ENCODE measurements at places on chromosomes 5 and 9. TPM values are rescaled to one million over a fixed set of nuclear protein-coding genes. Genes with fewer than 3 reads are reported as not detected.

- no peak for DNase-seq
- no peaks in the 10 kb centered on the region for H3K36me3 ChIP-seq
- H3K27me3 ChIP-seq, result peaks cover 18% of the 10 kb centered on the region
- no peaks in the 10 kb centered on the region for H3K4me1 ChIP-seq
- no peak overlapping the region for H3K27ac ChIP-seq
- H3K4me3 ChIP-seq, result no peak overlapping the region
These were observed 192.9 kb downstream of the RAB3C start for GRCh38 chr5:58775701-58776262.

Gene SLC27A6
- total RNA-seq, result not detected

DNA sequence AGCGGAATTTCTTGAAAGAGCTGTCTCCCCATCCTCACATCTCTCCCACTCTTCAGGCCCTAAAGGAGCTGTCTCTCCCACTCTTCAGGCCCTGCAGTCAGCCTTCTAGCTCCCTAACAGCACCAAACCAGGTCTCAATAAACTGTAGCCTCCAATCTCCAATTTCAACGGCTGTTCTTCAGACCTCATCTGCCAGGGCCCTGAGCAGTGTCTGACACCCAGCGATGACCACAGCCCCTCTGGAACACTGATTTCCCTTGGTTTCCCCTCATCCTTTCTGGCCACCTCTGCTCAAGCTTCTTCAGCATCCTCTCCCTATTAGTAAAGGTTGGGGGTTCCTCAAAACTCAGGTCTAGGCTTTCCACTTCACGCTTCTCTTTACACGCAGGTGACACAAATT is 1.6 kb upstream of the P4HA2 start:
- peaks cover 2% of the 10 kb centered on the region for H3K36me3 ChIP-seq
- peaks cover 9% of the 10 kb centered on the region for H3K27me3 ChIP-seq
- peaks cover 36% of the 10 kb centered on the region for H3K4me1 ChIP-seq
- H3K4me3 ChIP-seq, result peak overlapping the region; percentile 66
- no peak for DNase-seq

- no peak overlapping the region for H3K4me3 ChIP-seq
- peak; percentile 37 for DNase-seq
- H3K27ac ChIP-seq, result no peak overlapping the region
- peaks cover 8% of the 10 kb centered on the region for H3K4me1 ChIP-seq
- no peaks in the 10 kb centered on the region for H3K36me3 ChIP-seq
These were observed 27.1 kb upstream of the ZBTB43 start for GRCh38 chr9:126777733-126778132.

DNA sequence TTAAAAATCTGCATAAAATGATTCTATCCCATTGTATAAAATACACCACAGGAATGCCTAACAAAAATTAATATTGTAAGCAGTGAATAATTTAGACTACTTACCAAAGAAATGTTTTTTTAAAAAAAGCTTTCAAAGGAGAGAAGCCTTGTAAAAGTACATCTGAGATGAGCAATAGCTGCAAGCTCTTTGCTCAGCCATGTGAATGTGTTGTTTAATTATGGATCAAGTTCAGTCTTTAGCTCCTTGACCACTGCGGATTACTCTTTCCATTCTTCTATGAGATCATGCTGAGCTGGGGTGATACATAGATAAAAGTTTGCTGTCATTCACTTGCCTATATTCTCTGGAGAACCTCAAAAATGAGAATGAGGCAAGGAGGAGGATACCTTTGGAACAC is 782.4 kb upstream of the ZNF608 start:
- no peak for DNase-seq
- H3K27me3 ChIP-seq, result no peaks in the 10 kb centered on the region
- no peaks in the 10 kb centered on the region for H3K4me1 ChIP-seq
- no peak overlapping the region for H3K27ac ChIP-seq

Data from activated naive CD8-positive, alpha-beta T cell treated with anti-CD3 and anti-CD28 coated beads, Interleukin-2, amount 10 ng/mL, durations not matched to agents 7 days and 5 days (primary cell).